ENCODE measurements at places on chromosomes 4 and X.

DNA sequence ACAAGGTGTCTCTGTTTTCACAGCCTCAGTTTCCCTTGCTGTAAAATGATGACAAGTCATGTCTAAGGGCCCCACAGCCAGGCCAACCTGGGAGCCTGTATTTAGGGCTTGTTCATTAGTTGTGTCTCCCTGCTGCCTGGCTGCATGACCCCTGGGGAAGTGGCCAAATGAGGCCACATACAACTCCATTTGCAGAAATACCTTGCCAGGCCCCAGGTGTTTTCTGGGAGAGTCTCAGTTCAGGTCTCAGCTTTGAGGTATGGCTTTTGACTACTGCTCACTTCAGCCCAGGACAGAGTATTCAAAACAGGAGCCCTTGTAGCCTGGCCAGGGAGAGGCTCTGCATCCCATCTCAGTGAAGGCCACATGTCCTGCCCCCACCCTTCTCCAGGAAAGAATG is 202.5 kb upstream of the MAMLD1 start:
- DNase-seq = no peak

- no peak for DNase-seq
Measured at GRCh38 chr4:24912252-24913118, at the start of gene CCDC149. Gene CCDC149 (minus strand): TSS chr4:24913042. CDS start chr4:24912864, 178 bp downstream.

DNA sequence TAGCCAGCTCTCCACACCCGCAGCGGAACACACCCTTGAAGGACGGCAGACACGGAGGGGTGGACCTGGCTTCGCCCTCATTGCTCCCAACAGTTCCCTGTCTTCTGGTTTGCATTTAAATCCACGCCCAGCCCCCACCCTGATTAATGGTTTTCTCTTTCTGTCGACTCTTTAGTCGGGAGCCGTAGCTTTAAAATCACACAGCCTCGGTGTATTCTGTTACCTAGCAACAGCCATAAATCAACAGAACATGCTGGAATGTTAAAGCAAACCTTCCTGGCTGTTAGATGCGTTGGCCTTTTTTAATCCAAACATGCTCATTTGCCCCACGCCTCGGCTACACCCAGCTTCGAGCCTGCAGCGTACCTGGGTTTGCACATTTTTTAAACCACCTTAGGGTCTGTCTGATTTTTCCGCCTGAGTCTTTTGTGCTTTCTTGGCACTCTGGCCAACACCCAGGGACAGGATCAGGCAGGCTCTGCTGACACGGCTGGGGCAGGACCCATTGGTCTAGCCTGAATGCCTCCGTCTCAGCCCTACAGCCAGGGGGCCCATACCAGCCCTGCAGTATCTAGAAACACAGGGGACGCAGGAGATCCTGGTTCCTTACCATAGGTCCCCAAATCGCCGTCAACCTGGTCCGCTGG is 21.4 kb upstream of the PPP2R2C start:
- no peak for DNase-seq

- no peak for DNase-seq
Measured at GRCh38 chr4:156763511-156763910, 208.1 kb downstream of the PDGFC start.

DNA sequence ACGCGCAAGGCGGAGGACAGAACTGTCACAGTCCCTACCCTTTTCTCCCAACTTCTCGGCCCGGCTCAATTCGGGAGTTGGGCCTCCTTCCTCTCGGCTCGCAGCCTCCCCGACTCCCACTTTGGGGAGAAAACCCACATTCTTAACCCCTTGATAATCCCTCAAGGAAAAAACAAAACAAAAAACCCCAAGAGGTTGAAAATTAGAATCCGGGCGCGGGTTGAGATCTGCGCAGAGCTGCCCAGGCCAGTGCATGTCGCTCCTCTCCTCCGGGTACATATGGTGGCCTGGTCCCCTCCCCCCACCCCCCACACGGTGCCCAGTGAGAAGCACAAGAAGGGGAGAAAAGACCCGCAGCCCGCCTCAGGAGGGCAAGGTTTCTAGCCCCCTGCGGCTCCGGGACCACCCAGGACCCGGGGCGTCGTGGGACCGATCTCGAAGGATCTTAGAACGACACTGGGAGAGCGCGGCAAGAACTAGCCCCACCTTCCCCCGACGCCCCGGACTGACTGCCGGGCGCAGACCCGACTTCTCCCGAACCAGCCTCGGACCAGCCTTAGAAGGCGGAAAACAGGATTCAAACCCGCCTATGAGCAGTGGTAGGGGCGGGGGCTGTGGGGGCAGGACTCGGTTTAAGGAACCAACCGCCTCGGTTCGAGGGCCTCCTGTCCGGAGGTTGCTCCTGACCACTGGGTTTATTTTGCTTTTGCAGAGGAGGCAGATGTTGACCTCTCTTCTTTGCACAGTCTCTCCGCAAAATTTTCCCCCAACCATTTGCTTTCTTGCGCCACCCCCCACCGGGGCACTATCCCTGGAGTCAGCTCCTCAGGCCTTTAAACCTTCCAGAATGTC is 2.5 kb upstream of the PDGFRA start:
- no peak for DNase-seq

- DNase-seq = no peak
Measured at GRCh38 chr4:73742490-73743160, 2.3 kb downstream of the CXCL8 start.

DNA sequence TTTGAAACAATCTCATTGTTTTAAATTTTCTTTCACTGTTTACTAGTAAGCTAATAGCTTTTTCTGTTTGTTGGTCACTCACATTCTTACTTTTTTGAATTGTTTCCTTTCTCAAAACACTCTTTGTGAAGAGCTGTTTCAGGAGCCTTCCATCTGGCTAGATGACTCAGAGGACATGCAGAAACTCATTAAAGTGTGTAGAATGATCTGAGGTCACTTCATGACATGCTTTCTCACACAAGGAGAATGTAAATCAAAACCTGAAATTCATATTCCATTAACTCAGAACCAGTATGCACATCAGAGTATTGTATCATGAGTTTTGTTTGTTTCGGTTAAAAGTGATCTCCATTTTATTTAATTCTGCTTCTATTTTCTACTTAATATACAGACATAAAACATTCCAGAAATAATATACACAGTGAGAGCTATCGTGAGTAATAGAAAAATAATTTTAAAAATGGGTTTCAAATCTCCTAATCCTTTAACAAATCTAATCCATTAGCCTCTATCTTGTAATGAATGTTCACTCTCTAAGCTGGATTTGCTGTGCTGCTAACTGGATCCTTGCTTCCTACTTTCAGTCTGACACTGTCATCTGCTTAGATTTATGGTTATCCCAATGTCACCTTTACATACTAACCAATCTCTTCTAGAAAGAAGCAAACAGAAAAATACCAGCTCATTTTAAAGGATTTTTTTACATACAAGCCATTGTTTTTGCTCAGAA is 449.6 kb downstream of the FSTL5 start:
- DNase-seq = no peak

- no peak for DNase-seq
Measured at GRCh38 chr4:1565598-1566295, 118.4 kb downstream of the FAM53A start.

DNA sequence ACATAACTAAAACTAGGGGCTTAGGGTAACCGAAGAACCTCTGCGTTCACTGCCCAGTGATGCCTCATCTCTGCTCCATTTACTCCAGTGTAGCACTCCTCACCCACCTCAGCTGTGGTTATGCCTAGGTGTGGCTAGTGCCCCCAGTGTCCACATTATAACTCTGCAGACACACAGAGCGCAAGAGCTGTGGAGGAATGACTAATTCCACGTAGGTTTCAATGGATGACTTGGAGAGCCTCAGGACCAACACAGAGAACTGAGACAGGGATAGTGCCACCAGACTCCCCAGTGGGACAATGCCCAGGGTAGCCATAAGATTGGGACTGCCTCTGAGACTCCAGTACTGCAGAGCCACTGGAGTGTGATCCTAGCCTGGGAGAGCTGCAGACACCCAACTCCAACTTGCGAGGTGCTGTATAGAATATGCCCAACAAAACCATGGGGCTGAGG is 542.4 kb upstream of the DIPK2B start:
- DNase-seq = no peak

GRCh38 chr4:89724716-89725115 is 112.2 kb downstream of the SNCA start:
- no peak for DNase-seq

DNA sequence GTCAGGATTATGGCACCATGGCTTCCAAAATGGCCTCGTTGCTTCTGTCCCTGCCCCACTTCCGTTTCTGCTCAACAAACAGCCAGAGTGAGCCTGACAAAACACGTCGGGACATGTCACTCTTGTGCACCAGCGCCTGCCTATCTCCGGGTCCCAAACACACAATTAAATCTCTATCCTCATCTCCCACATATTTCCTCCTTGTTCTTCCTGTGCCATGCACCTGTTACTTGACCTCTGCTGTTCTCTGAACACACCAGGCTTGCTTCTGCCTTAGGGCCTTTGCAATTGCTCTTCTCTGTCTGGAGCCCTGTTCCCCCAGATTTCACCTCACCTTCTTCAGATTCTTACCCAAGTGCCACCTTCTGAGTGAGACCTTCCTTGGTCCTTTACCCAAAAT is 12.7 kb upstream of the CD38 start:
- no peak for DNase-seq

GRCh38 chr4:96347582-96347981 is 507.7 kb downstream of the PDHA2 start:
- DNase-seq = no peak

GRCh38 chr4:158825433-158826036 is 56.7 kb downstream of the FNIP2 start:
- DNase-seq = no peak

DNA sequence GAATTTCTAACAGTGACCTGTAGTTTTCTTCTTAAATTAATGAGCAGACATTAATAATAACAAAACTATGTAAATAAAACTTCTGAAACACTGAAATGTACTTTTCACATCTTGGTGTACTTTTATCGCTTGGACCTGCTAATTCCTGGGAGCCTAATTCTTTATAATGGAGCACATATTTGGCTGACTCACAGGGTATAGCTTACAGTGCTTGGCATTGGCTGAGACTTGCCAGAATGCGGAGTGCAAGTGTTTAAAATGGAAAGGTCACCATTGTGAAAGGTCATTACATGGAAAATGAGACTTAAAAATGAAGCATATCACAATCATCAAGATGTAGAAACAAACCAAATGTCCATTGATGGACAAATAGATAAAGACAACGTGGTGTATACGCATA is 137.3 kb upstream of the PDLIM3 start:
- no peak for DNase-seq

DNA sequence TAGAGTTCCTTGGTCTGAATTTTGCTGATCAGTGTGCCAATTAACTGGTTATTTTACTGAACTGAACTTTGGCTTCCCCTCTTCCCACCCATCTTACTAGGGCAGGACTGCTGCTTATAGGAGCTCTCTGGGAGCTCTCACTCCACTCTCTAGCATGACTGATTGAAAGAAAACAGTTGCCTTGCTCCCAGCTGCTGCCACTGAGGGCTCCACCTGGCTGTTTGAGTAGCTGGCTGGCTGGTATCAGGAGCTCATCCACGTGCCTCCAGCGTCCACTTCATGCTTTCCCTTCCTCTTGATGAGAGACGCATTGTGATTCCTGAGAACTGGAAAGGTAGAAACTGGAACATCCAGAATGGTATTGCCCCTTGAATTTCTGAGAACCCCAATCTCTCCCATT is 73.0 kb upstream of the KLHL13 start:
- no peak for DNase-seq

DNA sequence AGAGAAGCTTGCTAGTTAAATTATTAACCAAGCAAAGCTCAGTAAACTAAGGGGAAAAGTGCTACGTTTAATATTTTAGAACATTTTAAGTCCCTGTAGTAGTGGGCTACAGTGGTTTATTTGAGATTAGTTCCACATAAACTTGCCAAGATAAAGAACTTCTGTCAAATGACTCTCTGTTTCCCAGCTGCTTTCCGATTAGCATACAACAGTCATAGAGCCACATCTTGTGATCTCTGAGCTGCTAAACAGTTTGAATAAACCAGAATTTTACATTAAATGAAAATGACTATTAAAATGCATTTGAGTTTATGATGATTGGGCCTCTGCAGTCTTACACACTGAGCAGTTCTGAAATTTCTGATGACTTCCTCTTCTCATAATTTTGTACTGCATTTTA is 568.5 kb downstream of the IQCM start:
- DNase-seq = no peak

- no peak for DNase-seq
Measured at GRCh38 chrX:30530606-30531005, 47.0 kb downstream of the TASL start.

GRCh38 chr4:86895692-86896488 is 3.7 kb upstream of the C4orf36 start:
- no peak for DNase-seq

- no peak for DNase-seq
Measured at GRCh38 chrX:110403441-110404238, 45.0 kb downstream of the RTL9 start.

- peak; percentile 3 for DNase-seq
Measured at GRCh38 chr4:164731827-164732474, 22.0 kb upstream of the SMIM31 start.

DNA sequence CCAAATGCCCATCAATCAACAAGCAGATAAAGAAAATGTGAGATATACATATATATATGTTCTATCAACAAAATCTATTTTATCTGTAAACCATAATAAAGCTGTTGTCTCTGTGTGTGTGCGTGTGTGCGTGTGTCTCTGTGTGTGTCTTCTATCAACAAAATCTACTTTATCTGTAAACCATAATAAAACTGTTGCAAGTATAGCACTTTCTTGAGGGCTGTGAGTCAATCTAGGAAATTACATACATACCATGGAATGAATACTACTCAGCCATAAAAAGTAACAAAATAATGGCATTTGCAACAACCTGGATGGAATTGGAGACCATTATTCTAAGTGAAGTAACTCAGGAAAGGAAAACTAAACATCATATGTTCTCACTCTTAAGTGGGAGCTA is 12.5 kb upstream of the PLK4 start:
- no peak for DNase-seq

DNA sequence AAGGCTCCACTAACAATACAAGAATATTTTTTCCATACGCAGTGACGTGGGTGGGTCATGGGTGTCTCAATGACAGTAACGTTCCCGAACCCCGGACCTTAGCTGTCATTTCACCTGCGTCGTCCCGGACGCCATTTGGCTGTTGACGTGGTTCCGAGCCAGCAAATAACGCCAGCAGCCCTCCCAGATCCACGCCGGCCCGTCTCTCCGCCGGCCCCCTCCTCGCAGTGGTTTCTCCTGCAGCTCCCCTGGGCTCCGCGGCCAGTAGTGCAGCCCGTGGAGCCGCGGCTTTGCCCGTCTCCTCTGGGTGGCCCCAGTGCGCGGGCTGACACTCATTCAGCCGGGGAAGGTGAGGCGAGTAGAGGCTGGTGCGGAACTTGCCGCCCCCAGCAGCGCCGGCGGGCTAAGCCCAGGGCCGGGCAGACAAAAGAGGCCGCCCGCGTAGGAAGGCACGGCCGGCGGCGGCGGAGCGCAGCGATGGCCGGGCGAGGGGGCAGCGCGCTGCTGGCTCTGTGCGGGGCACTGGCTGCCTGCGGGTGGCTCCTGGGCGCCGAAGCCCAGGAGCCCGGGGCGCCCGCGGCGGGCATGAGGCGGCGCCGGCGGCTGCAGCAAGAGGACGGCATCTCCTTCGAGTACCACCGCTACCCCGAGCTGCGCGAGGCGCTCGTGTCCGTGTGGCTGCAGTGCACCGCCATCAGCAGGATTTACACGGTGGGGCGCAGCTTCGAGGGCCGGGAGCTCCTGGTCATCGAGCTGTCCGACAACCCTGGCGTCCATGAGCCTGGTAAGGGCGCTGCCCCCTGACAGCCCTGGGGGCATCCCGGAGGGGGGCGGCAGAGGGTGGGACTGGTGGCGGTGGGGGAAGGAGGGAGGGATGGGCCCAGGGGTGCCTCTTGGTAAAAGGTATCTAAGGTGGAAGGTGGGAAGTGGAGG is at the start of gene CPE:
TSS of gene CPE (plus strand) at position 264 of the 933 bp plus-strand sequence. CDS start at position 478, 214 bp downstream.
- DNase-seq = peak; percentile 5

- DNase-seq = no peak
Measured at GRCh38 chrX:120755066-120755846, 120.4 kb downstream of the CT47B1 start.

All from stimulated activated CD4-positive, alpha-beta T cell treated with anti-CD3 and anti-CD28 coated beads, Interleukin-15, amount 100 ng/mL, for 1 hour (primary cell).